ENCODE measurements at places on chromosomes 3 and 15.

GRCh38 chr3:26068890-26069289 is 279.0 kb downstream of the OXSM start:
- DNase-seq: no peak

- no peak for DNase-seq
Measured at GRCh38 chr3:67192466-67192865, 194.4 kb downstream of the KBTBD8 start.

DNA sequence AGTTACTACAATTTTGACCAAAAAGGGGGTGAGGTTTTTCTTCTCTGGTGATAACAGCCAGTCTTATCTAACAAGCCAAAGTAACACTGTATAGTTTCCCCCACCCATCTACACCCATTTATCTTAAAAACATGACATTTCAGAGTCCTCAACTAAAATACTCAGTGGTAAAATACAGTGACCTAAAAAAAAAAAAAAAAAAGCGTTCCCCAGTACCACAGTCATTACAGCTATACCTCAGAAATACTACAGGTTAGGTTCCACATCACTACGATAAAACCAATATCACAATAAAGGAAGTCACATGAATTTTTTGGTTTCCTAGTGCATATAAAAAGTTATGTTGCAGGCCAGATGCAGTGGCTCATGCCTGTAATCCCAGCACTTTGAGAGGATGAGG is 13.8 kb downstream of the DENND4A start:
- DNase-seq: no peak

- DNase-seq: no peak
Measured at GRCh38 chr15:47987908-47988532, 132.8 kb upstream of the SLC24A5 start.

GRCh38 chr3:67898916-67899315 is 244.5 kb upstream of the SUCLG2 start:
- no peak for DNase-seq

Measured in stimulated activated CD8-positive, alpha-beta memory T cell treated with anti-CD3 and anti-CD28 coated beads, Interleukin-2, amount 100 ng/mL, for 1 hour (primary cell).